Lung (tissue), 17 donors: ENCODE measurements at places on chromosomes 3 and 15. TPM values are rescaled to one million over a fixed set of nuclear protein-coding genes. Genes with fewer than 3 reads are reported as not detected.

The DPPA2 gene
- not detected for total RNA-seq

The TMC3 gene
- 0.03 TPM for total RNA-seq

The TRH gene
- not detected for total RNA-seq

The C2CD4B gene
- total RNA-seq = 7.2 TPM

The GOLGA8G gene
- not detected for total RNA-seq

The SLC22A14 gene
- not detected for total RNA-seq

The ARRDC4 gene
- total RNA-seq = 41.5 TPM

The GHRL gene
- total RNA-seq = 7.6 TPM

The SMCO1 gene
- total RNA-seq = not detected

The LRRC31 gene
- total RNA-seq = 0.14 TPM

The CLRN1 gene
- not detected for total RNA-seq

The SCG3 gene
- total RNA-seq = 0.37 TPM

The CNTN4 gene
- 8.9 TPM for total RNA-seq

The BRPF1 gene
- 18.4 TPM for total RNA-seq

The MME gene
- total RNA-seq = 9.2 TPM

The GOLGA6L10 gene
- 7.0 TPM for total RNA-seq

The KIF23 gene
- total RNA-seq = 15.4 TPM

The SLC12A1 gene
- total RNA-seq = not detected

The BTLA gene
- 0.52 TPM for total RNA-seq

The TP63 gene
- total RNA-seq = 3.1 TPM

The GNAI2 gene
- total RNA-seq = 224 TPM

The SPATA12 gene
- 0.15 TPM for total RNA-seq

The ZPLD1 gene
- not detected for total RNA-seq

The CCR5 gene
- total RNA-seq = 2.2 TPM

The KCNAB1 gene
- 0.82 TPM for total RNA-seq

The GCNT3 gene
- 3.7 TPM for total RNA-seq

The LSAMP gene
- 21.9 TPM for total RNA-seq

The ADAMTSL3 gene
- total RNA-seq = 58.2 TPM

The GOLGA8J gene
- not detected for total RNA-seq

The CGGBP1 gene
- 52.9 TPM for total RNA-seq

The CYP8B1 gene
- not detected for total RNA-seq

The CNTN3 gene
- total RNA-seq = 51.0 TPM

The ALDH1A3 gene
- 3.0 TPM for total RNA-seq

The NAALADL2 gene
- total RNA-seq = 46.7 TPM

The NPHP3 gene
- 17.8 TPM for total RNA-seq

The GOLGA6A gene
- total RNA-seq = 0.14 TPM
